ENCODE measurements at places on chromosomes 7 and 10.

GRCh38 chr10:2852574-2853323, 214.6 kb upstream of the PFKP start:
- DNase-seq, result no peak

DNA sequence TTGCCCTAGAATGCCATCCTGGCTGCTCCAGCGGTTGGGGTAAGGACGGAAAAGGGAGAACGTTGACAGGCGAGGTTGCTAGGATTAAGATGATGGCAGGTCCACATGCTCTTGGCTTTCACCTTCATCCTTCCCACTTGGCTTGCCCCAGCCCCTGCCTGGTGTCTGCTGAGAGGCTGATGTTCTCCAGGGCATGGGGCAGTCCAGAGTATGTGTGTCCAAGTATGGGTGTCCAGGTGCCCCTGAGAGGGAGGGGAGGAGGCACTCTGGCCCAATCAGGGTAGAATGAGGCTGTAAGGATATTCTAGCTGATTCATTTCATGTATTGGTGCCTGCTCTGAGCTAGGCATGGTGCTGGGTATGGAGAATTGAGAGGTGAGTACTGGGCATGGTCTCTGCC, 12.6 kb downstream of the NEURL1 start:
- DNase-seq, result no peak

- DNase-seq, result peak; percentile 18
Observed at GRCh38 chr10:98128802-98129201, 5.7 kb upstream of the R3HCC1L start.

GRCh38 chr10:114749014-114749413, 72.6 kb upstream of the FHIP2A start:
- DNase-seq, result no peak

DNA sequence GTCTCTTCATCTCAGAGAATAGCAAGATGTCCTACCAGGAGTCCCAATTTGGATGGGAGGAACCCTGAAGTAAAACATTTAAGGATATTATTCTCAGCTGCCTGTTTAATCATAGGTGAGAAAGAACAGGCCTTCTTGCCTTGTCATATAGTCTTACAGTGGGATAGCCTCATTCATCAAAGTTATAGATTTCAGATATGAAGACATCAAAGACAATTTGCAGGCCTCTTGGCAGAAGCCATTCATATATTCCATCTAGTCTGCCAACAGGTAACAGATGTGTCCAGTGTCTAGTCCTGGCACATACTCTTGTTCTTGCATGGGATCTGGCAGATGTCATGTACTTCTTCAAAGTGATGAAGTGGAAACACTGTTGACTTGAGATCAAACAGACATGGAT, 601.3 kb upstream of the GHITM start:
- DNase-seq, result peak; percentile 19

Measured in NCI-H2171 (cell line).